ENCODE measurements at places on chromosomes 1 and 21.

- no peak for DNase-seq
Measured at GRCh38 chr1:83964153-83964552, 34.8 kb downstream of the TTLL7 start.

DNA sequence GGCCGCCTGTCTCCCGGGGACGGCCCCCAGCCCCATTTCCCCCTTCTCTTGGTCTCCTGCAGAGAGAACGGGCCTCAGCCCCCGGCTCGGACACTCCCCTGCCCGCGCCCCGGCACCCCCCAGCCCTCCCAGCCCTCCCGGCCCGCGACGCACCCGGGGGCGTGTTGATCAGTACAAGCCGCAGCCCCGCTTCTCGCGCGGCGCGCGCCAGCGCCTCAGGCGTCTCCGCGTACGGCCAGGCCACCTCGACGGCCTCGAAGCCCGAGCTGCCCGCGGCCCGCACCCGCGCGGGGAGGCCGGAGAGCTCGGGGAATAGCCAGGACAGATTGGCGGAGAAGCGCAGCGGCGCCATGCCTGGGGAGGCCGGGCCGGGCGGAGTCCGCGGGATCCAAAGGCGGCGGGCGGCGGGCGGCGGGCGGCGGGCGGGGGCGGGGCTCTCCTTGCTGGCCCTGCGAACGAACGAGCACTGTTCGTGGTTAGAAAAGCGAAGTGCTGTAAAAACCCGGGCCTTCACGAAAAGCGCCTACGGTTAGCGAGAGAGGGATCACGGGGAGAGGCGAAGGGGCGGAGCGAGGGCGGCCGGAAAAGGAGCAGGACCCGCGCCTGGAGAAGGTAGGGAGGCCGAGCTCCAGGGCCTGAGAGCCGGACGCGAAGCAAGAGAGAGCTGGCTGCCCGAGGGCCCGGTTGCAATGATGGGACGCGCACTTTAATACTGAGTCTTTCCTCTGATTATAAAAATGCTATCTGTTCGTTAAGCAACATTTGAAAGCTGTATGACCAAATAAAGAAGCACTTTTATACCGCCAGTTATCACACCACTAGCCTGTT, at the start of gene HYI:
HYI (minus strand) TSS at position 490 of the 828 bp plus-strand sequence; CDS start at position 352, 138 bp downstream.
- peak; percentile 54 for DNase-seq

- DNase-seq = no peak
Measured at GRCh38 chr1:203995228-203995627, 77.7 kb upstream of the SOX13 start.

DNA sequence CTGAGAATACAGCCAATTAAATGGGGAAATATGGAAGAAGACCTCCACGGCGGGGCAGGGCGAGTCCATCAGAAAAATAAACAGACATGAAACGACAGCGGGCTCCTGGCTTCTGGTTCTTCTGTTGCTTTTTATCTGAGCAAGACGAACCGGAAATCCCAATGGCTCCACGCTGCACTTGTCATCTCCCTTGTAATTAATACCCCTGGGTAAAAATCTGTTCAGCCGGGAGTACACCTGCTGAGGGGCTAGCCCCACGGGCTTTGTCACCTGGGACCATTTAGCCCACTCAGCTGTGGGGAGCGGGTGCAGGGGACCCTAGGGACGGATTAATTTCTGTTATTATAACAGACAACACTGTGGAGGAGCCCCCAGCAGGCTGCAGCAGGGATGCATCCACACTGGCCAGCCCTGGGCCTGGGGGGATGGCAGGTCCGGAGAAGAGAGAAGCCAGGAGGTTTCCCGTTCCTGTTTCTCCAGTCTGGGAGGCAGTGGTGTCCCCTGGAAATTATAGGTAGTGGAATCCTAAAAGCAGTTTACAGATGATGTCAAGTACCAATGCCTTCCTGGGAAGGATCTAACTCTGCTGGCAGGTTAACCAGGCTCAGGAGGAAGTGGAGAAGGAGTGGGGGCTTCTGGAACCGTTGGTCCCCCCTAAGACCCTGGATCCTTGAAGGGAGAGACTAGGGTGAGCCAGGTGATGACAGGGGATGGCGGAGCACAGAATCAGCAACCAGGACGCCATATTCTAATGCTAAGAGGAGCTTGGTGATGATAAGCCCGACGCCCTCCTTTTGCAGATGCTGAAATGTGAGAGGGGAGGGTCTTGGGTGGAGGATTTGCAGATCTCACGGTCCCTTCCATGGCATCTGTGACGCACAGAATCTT, 566.1 kb downstream of the PTPRU start:
- DNase-seq = no peak

GRCh38 chr1:50976111-50976889, 6.3 kb downstream of the CDKN2C start:
- no peak for DNase-seq

DNA sequence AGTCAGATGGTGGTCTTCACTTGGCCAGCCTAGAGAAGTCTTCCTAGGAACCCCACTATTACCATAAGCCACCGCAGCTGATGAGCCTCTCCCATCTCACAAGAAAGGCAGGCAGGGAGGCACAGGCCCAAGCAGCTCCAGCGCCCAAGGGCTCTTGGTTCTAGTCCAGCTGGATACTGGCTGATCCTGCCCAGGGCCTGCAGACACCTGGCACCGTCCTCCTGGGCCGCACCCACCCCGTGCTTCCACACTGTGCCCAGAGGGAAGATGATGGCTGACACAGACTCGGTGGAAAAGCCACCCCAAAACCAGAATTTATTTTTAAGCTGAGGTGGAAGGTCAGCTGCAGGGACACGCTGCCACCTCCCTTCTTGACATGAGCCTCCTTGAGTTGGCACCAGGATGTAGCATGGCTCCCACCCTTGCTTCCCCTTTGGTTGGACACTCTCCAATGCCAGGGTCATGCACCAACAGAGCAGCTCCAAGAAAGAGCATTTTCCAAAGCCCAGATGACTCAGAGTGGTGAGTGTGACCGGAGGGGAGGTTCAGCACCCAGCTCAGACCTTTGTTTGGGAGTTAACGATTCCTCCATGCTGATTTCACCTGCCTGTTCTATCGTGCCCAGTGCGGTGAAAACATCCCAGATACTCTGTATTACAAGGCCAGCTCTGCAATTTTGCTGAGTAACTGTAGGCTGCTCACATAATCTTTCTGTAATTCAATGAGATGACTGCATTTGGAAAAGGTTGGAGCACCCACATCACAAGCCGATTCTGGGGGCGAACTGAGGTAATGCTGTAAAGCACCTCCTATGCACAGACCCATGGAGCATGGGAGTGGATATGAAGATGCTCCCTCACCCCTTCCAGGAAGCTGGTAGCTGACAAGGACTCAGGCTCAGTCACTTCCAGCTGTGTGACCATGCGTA, 63.1 kb upstream of the SLC2A1 start:
- DNase-seq = no peak

GRCh38 chr1:67191668-67192520, 25.6 kb downstream of the IL23R start:
- no peak for DNase-seq

DNA sequence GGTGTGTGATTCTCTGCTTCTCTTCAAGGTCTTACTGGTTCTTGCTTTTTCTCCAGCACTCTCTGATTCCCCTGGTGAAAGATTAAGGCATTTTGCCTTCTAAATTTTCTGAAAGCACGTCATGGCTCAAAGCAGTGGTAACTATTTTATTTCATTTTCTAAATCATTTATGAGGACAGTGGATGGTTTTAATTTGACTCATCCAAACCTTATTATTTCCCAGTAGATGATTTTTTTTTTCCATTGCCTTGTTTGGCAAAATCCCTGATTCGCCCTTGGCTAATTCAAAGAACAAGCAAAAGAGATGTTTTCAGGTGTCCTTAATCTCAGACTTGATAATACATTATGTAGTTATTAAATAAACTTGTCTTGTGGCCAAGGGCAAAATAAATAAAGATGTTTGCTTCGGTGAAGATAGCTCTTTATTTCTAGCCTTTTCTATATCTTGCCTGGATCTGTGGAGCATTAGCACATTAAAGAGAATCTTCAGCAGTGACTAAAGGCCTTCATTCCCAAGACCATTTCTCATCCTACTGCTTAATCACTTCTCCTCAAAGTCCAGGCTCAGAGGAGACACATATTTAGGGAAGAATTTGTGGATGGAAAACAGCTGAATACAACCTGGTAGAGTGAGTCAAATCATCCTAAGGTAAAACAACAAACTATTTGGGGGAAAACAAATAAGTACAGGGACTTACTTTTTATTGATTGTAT, 359.8 kb downstream of the DUSP10 start:
- no peak for DNase-seq

- DNase-seq = no peak
Measured at GRCh38 chr1:98403963-98404480, 257.5 kb upstream of the SNX7 start.

DNA sequence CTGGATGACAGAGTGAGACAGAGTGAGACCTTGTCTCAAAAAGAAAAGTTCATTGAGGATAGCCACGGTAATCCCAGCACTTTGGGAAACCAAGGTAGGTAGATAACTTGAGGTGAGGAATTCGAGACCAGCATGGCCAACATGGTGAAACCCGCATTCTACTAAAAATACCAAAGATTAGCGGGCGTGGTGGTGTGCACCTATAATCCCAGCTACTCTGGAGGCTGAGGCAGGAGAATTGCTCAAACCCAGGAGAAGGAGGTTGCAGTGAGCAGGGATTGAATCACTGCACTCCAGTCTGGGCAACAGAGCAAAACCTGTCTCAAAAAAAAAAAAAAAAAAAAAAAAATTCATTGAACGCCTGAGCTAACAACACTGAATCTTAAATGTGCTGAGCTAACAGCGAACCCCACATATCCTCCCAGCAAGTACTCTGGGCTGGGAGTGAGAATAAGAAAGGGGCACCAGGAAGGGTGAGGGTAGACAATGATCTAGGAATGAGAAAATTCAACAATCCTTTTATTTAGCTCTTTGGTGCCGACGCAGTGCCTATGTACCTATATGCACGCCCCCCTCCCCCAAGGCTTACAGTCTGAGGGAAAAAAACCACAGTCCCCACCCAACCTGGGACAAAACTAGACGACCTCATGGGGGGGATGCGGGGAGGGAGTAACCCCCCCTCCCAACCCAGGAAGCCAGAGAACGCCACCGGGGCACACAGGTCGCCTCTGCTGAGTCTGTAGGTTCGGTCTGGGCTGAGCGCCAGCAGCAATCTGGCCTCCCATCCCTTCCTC, 1.4 kb upstream of the CACNA1S start:
- no peak for DNase-seq

- no peak for DNase-seq
Measured at GRCh38 chr1:96683931-96684330, 37.7 kb upstream of the PTBP2 start.

- DNase-seq = no peak
Measured at GRCh38 chr1:157001304-157001703, 44.2 kb downstream of the ARHGEF11 start.

DNA sequence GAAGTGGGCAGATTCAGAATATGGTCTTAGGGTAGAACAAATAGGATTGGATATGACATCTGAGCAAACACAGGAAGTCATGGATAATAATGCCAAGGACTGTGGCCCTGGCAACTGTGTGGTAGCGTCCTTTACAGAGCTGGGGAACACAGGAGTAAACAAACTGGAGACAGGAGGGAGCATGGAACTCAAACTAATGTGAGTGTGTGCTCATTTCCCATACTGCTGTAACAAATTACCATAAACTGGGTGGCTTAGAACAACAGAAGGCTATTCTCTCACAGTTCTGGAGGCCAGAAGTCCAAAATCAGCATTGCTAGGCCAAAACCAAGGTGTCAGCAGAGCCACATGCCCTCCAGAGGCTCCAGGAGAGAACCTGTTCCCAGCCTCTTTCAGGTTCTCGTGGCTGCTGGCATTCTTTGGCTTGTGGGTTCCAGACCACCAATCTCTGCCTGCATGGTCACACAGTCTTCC, 106.4 kb downstream of the TGFBR3 start:
- no peak for DNase-seq

DNA sequence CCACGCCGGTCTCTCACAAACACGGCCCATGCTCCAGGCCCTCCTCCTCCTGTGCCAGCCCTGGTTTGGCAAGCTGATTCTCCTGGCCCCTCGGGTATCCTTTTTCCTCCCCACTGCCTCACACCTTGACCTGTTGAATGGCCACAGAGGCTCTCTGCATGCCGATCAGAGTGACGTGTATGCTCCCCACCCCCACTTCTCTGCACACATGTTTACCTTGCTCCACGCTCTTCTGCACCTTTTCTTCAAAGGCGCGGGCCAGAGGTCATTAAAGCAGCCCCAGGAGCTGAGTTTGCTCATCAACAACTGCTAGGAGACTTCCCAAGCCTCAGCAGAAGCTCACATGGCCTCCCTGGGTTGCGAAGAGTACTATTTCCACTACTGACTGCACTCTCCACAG, 139.3 kb upstream of the EDN2 start:
- no peak for DNase-seq

GRCh38 chr1:50724626-50725286, 235.3 kb downstream of the FAF1 start:
- no peak for DNase-seq

DNA sequence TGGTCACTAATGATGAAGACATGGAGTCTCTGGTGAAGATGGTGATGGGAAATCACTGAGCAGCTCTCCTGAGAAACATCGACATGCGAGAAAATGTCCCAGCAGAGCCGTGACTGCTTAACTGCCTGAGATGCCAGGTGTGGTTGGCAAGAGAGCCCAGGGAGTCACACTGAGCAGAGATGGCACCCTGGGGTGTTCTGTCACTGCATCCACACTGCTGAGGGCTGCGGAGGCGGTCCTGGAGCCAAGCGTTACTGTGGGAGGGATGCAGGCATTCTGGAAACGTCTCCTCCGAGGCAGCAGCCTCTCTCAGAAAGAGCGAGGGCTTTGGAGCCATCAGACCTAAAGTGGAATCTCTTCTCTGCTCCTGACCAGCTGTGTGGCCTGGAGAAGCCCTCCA, 57.2 kb downstream of the EPHB2 start:
- no peak for DNase-seq

DNA sequence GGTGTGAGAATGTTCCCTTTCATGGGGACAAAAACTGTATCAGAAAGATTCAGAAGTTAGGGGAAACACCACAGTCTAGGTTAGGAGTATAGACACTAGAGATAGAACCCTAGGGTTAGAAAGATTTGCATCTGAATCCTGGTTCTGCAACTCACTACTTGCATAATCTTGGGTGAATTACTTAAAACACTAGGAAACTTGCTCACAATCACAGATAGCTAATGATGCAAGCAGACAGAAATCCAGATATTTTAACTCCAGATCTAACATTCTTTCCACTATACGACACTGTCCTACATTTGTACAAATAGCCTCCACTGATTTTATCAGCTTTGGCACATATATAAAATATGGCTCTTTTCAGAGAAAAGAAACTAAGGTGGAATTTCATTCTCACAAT, 30.8 kb upstream of the GLIS1 start:
- no peak for DNase-seq

- no peak for DNase-seq
Measured at GRCh38 chr1:110602466-110602865, 3.7 kb downstream of the KCNA2 start.

DNA sequence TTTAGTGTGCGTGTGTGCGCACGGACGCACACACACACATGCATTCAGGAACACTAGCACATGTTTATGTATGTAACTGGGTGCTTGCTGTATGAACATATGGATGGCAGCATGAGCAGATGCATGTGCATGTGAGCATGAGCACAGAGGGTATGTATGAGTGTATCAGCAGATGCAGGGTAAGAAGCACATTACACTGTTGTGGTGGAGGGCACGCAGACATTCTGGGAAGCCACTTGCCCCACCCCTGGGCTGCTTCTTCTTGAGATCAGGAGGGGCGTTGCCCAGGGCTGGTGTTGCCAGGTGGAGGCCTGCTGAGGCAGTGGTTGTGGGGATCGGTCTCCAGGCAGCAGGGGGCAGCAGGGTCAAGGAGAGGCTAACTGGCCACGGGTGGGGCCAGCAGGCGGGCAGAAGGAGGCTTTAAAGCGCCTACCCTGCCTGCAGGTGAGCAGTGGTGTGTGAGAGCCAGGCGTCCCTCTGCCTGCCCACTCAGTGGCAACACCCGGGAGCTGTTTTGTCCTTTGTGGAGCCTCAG, 3.9 kb upstream of the P3R3URF start:
- DNase-seq = no peak

- no peak for DNase-seq
Measured at GRCh38 chr1:196295766-196296165, 312.5 kb downstream of the KCNT2 start.

Measured in activated T-helper 1 cell treated with Interleukin-2 at 50 U/mL for 16 hours (primary cell).